Epithelial cell of umbilical artery (primary cell): ENCODE measurements at places on chromosomes 7 and 10. TPM values are rescaled to one million over a fixed set of nuclear protein-coding genes. Genes with fewer than 3 reads are reported as not detected.

Gene RASSF4
- 4.5 and 6.1 TPM in 2 replicates for total RNA-seq

Gene ACHE
- under 0.01 and 0.15 TPM in 2 replicates for total RNA-seq

Gene AQP1
- 3.6 and 9.3 TPM in 2 replicates for total RNA-seq

Gene C10orf90
- total RNA-seq = not detected in 2 replicates
